ENCODE measurements at places on chromosomes 4 and X. TPM values are rescaled to one million over a fixed set of nuclear protein-coding genes. Genes with fewer than 3 reads are reported as not detected.

The CYSLTR1 gene
- under 0.01 TPM for total RNA-seq

The LRRC66 gene
- 0.50 TPM for total RNA-seq

The IDUA gene
- 17.8 TPM for total RNA-seq

The GLUD2 gene
- 1.2 TPM for total RNA-seq

The NR0B1 gene
- not detected for total RNA-seq

The SPANXB1 gene
- total RNA-seq: not detected

The TMEM156 gene
- not detected for total RNA-seq

The MAGEH1 gene
- 2.6 TPM for total RNA-seq

The RIPPLY1 gene
- not detected for total RNA-seq

The ASB11 gene
- not detected for total RNA-seq

The VCX gene
- total RNA-seq: not detected

The TMPRSS11F gene
- total RNA-seq: not detected

The HERC3 gene
- total RNA-seq: 61.5 TPM

The PAGE5 gene
- total RNA-seq: not detected

The GPR78 gene
- not detected for total RNA-seq

The CSAG1 gene
- total RNA-seq: not detected

The BTC gene
- 0.59 TPM for total RNA-seq

The SORBS2 gene
- total RNA-seq: 8.5 TPM

The FAAH2 gene
- total RNA-seq: 0.83 TPM

The NEIL3 gene
- 7.5 TPM for total RNA-seq

The CLIC2 gene
- total RNA-seq: not detected

The CHRDL1 gene
- not detected for total RNA-seq

The ALAS2 gene
- total RNA-seq: not detected

The TCEAL7 gene
- 9.8 TPM for total RNA-seq

The CDKL2 gene
- 5.2 TPM for total RNA-seq

The FAM53A gene
- 4.3 TPM for total RNA-seq

The PNCK gene
- 1.2 TPM for total RNA-seq

The GPRIN3 gene
- total RNA-seq: under 0.01 TPM

The XAGE2 gene
- not detected for total RNA-seq

The DRD5 gene
- total RNA-seq: not detected

The VGLL1 gene
- total RNA-seq: not detected

The HDX gene
- total RNA-seq: 3.7 TPM

The CXorf49 gene
- total RNA-seq: not detected

The LEF1 gene
- total RNA-seq: 0.67 TPM

The TMPRSS11B gene
- total RNA-seq: not detected

The CXCL8 gene
- total RNA-seq: 3.6 TPM

The HMX1 gene
- not detected for total RNA-seq

The AVPR2 gene
- not detected for total RNA-seq

The MAP3K15 gene
- total RNA-seq: under 0.01 TPM

The FRAS1 gene
- total RNA-seq: 38.1 TPM

The NAA11 gene
- not detected for total RNA-seq

The GUCY1B1 gene
- total RNA-seq: 4.0 TPM

The PLS3 gene
- 242 TPM for total RNA-seq

The CTAG2 gene
- total RNA-seq: not detected

The FOXR2 gene
- total RNA-seq: not detected

The CXCL9 gene
- not detected for total RNA-seq

The PCDH7 gene
- 94.5 TPM for total RNA-seq

The AFM gene
- total RNA-seq: not detected

The CHST7 gene
- 2.0 TPM for total RNA-seq

The WDR17 gene
- total RNA-seq: 0.33 TPM

The SLC34A2 gene
- total RNA-seq: 1.5 TPM
